Epithelial cell of proximal tubule (primary cell): ENCODE measurements at places on chromosomes 2 and 18. TPM values are rescaled to one million over a fixed set of nuclear protein-coding genes. Genes with fewer than 3 reads are reported as not detected.

TMEM150A gene
- total RNA-seq, result 4.8 and 7.4 TPM in 2 replicates

GAREM2 gene
- 1.9 and 3.3 TPM in 2 replicates for total RNA-seq

PARD6G gene
- total RNA-seq, result 3.0 and 3.6 TPM in 2 replicates

KIAA2012 gene
- total RNA-seq, result not detected in 2 replicates

OLA1 gene
- 104 and 171 TPM in 2 replicates for total RNA-seq

NXPH2 gene
- total RNA-seq, result 0.12 and 2.0 TPM in 2 replicates

IL1R2 gene
- total RNA-seq, result 5.4 and 12.6 TPM in 2 replicates

GCG gene
- not detected in 2 replicates for total RNA-seq

HOXD8 gene
- 18.0 and 26.5 TPM in 2 replicates for total RNA-seq

SIX3 gene
- not detected in 2 replicates for total RNA-seq

ITPRIPL1 gene
- 7.7 and 10.3 TPM in 2 replicates for total RNA-seq

FSHR gene
- not detected in 2 replicates for total RNA-seq

BOD1L2 gene
- total RNA-seq, result not detected in 2 replicates

ATG9A gene
- 34.1 and 52.9 TPM in 2 replicates for total RNA-seq

TRABD2A gene
- 0.58 and 1.5 TPM in 2 replicates for total RNA-seq

EML6 gene
- 0.22 and 3.7 TPM in 2 replicates for total RNA-seq

EVA1A gene
- total RNA-seq, result 53.7 and 67.0 TPM in 2 replicates

FAM124B gene
- total RNA-seq, result 0.07 TPM in 1 of 2 replicates, not detected in the other

HOXD9 gene
- 9.8 and 11.5 TPM in 2 replicates for total RNA-seq

NYAP2 gene
- total RNA-seq, result not detected in 2 replicates

PTPN4 gene
- 6.4 and 9.6 TPM in 2 replicates for total RNA-seq

PIEZO2 gene
- total RNA-seq, result 0.07 and 7.5 TPM in 2 replicates
